Uterus (tissue), 4 donors: ENCODE measurements at places on chromosomes 5 and 9.

DNA sequence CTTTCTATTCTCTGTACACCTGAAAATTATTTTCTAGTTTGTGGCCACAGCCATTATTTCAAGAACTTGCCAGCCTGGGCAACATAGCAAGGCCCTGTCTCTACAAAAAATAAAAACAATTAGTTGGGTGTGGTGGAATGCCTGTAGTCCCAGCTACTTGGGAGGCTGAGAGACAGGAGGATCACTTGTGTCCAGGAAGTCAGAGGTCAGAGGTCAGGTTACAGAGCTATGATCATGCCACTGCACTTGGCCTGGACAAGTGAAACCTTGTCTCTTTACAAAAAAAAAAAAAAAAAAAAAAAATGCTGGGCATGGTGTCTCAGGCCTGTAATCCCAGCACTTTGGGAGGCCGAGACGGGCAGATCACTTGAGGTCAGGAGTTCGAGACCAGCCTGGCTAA lies 58.3 kb downstream of the HMGCR start:
- no peaks in the 10 kb centered on the region for H3K4me1 ChIP-seq
- H3K27me3 ChIP-seq = no peaks in the 10 kb centered on the region
- no peak overlapping the region for H3K27ac ChIP-seq

DNA sequence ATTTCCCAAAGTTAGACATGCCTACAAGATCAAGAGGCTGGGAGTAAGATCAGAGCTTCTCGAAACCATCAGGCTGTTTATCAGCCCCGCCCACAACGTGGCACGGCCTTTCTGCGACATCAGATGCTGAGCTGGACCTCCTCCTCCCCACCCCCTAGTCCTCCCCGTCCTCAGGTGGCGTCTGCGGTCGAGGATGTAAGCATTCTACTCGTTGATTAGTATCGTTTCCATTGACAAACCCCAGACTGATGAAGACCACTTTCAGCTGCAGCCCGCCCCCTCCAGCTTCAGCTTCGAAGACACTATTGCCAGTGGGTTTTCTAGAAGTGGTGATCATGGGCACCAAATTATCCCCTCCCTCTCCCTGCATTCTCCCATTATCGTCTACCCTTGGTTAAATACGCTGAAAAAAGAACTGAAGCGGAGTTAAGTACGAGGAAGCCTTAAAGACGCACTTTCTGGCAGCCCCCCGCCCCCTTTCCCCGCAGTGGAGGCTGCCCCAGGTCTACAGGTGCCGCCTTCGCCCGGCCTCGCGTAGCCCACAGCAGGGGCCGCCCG lies 1.1 kb downstream of the PPIC start:
- peak overlapping the region; percentile 85 for H3K27ac ChIP-seq
- peak overlapping the region; percentile 84 for H3K4me3 ChIP-seq
- no peaks in the 10 kb centered on the region for H3K4me1 ChIP-seq
- H3K27me3 ChIP-seq = no peaks in the 10 kb centered on the region

DNA sequence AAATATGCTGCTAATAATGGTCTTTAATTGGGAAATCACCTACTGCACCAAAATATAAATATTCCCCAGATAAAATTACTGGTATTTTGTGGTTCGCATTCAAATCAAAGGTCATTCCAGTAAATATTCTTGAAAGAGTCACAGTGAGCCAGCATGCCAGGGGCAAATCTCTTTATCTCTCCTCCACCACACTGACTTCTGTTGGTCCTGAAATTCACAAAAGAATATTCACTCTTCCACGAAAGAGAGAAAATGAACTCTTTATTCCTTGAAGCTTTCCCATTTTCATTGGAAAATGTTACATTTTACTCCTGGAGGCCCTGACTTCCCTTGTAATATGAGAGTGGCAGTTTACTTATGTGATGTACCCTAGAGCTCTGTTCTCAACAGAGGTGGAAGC lies 39.7 kb downstream of the ZNF366 start:
- H3K27ac ChIP-seq = no peak overlapping the region
- no peak for DNase-seq
- no peaks in the 10 kb centered on the region for H3K4me1 ChIP-seq
- no peaks in the 10 kb centered on the region for H3K36me3 ChIP-seq
- no peak overlapping the region for H3K4me3 ChIP-seq

DNA sequence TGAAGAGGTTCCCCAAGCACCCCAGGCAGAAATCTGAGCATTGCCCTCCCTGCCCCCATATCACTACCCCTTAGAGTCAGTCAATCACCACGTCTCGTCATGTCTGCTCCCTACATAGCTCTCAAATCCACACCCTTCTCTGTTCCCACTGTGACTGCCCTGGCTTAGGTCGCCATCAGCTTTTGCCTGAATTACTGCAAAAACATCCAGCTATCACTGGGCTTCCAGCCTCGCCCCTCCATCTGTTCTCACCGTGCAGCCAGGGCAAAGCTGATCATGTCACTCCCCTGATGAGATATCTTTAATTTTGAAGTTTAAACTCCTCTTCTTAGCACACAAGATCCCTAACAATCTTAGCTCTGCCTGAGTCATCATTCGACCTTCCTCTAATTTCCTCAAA lies 89.6 kb upstream of the TBC1D2 start:
- no peak overlapping the region for H3K27ac ChIP-seq
- no peaks in the 10 kb centered on the region for H3K36me3 ChIP-seq
- H3K4me1 ChIP-seq = no peaks in the 10 kb centered on the region
- DNase-seq = no peak
- no peaks in the 10 kb centered on the region for H3K27me3 ChIP-seq
- no peak overlapping the region for H3K4me3 ChIP-seq

DNA sequence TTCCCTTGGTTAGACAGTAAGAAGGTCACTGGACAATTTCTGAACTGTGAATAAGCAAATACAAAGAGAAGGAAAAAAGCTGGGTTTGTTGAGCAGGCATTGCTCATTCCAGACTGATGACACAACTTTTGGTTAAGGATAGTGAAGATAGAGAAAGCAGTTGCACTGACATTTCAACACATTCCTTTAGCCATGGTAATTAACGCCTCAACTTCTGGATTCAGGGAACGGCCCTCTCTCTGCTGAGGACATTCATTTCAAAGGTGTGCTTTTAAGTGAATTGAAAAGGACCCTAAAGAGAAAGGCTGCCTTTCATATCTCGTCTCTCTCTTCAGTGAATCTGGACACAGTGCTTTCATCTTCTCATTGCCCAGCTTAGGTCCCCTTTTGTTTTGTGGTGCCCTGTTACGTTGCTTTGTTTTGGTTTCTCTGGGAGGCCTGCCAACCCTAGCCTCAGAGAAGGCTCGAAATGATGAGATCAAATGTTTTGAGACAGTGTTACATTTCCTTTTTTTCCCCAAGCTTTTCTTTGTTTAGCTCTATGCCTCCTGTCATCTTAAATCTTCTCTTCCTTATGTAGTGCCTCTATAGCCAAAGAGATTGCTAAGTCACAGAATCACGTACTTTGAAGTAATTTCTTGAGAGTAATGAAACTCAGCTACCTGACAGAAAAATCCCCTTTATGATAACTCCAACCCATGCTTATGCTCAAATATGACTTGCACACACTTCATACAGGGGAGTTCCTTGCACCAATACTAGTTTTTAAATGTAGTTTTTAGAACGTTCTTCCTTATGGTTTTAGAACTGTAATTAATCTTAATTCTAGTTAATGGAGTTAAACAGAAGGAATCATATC lies 94.4 kb upstream of the IFNE start:
- H3K4me3 ChIP-seq = no peak overlapping the region
- no peak for DNase-seq
- H3K27me3 ChIP-seq = no peaks in the 10 kb centered on the region
- no peak overlapping the region for H3K27ac ChIP-seq

GRCh38 chr9:137236936-137237421 lies 4.1 kb upstream of the TUBB4B start:
- peaks cover 4% of the 10 kb centered on the region for H3K27me3 ChIP-seq
- H3K4me3 ChIP-seq = no peak overlapping the region
- no peak for DNase-seq

GRCh38 chr5:170882345-170882744 lies 20.5 kb downstream of the RANBP17 start:
- no peak for DNase-seq
- H3K27ac ChIP-seq = no peak overlapping the region
- no peaks in the 10 kb centered on the region for H3K27me3 ChIP-seq
- H3K4me3 ChIP-seq = no peak overlapping the region
- no peaks in the 10 kb centered on the region for H3K36me3 ChIP-seq
- no peaks in the 10 kb centered on the region for H3K4me1 ChIP-seq

DNA sequence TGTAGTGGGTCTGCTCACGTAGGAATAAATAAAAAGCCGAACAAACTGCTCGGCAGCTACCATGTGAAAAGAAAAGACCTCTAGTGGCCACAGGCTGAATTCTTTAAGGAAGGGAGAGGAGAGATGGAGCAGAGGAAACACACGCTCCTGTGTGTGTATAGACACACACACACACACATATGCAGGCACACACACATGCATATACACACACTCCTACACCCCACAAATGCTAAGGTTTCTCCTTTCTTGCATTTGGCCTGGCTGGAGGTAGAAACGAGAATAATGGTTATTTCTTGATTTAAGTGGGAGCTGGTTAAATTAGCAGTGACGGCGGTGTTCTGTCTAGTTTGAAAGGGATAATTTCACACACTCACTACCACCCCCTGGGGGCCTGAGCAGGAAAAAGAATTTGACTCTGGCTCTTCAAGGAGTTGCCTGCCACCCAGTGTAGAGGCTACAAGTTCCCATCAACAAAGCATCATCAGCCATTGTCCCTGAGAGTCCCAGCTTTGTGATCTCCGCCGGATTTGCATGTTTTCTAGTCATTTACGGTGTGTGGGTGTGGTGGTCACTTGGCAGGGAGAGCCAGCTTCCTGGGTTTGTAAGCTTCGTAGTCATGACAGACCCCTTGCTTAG lies at the start of gene INSYN2B:
Gene INSYN2B (minus strand): TSS at position 78 of the 636 bp plus-strand sequence. CDS start 96,597 bp downstream, outside the sequence.
- no peaks in the 10 kb centered on the region for H3K27me3 ChIP-seq
- H3K36me3 ChIP-seq = no peaks in the 10 kb centered on the region
- no peak within 1 kb of the TSS for H3K27ac ChIP-seq
- H3K4me3 ChIP-seq = no peak within 1 kb of the TSS
- no peaks in the 10 kb centered on the region for H3K4me1 ChIP-seq

DNA sequence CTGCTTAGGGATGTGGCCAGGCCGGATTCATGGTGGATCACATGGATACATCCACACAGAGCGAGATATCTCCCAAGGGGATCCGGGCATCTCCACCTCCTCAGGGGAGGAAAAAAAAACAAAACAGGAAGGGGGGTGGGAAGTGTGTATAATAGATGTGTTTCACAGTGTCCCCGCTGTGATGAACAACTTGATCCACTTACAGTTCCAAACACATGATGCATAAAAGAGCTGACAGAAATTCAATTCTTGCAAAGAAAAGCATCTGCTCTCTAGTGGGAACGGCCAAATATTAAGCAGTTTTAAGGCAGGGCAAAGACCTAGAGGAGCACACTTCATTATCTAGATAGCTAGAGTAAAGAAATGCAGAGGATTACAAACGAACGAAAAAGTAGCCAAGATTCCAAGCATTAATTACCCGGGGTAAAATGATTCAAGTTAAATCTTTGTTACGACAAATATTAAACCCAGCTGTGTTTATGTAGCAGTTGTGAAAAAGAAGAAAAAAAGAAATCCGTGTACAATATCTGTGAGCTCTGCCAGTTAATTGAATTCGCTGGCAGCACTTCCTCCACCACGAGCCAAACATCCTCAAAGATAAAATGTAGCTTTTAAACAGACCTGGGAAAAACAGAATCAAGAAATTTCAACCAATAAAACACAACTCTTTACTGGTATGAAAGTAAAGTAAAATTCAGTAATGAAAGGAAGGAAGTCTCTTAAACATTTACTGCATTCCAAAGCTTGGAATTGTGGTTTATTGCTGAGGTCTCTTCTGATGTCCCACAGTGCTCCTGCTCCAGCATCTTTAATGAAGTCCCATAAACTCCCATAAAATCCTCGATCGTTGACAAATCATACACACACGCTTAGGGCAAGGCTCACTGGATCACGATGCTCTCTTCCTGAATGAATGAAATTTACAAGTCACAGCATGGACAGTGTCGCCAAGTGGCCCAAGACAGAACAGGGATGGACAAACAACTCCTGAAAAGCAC lies 213.0 kb downstream of the CRB2 start:
- no peaks in the 10 kb centered on the region for H3K36me3 ChIP-seq
- peak; percentile 48 for DNase-seq
- no peaks in the 10 kb centered on the region for H3K27me3 ChIP-seq
- no peak overlapping the region for H3K4me3 ChIP-seq

DNA sequence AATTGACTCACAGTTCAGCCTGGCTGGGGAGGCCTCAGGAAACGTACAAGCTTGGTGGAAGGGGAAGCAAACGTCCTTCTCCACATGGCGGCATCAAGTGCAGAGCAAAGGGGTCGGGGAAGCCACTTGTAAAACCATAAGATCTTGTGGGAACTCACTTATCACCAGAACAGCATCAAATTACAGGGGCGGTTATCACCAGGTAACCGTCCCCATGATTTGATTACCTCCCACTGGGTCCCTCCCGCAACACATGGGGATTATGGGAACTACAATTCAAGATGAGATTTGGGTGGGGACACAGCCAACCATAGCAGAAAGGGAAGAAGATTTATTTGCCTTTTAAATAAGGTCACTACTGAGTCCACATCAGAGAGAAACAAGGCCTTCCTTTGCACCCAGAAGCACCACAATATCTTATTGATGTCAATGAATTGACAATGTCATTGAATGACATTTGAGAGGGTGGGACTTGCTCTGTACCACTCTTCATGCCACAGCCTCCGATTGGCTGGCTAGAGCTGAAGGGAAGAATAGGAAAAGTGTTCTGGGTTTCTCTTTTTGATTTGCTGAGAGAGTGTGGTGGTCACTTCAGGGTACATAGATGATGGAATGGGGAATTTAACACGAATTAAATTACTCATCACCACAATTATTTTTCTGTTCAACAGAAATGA lies 11.0 kb downstream of the SKP2 start:
- no peaks in the 10 kb centered on the region for H3K4me1 ChIP-seq
- DNase-seq = no peak
- H3K4me3 ChIP-seq = no peak overlapping the region
- H3K27ac ChIP-seq = no peak overlapping the region

DNA sequence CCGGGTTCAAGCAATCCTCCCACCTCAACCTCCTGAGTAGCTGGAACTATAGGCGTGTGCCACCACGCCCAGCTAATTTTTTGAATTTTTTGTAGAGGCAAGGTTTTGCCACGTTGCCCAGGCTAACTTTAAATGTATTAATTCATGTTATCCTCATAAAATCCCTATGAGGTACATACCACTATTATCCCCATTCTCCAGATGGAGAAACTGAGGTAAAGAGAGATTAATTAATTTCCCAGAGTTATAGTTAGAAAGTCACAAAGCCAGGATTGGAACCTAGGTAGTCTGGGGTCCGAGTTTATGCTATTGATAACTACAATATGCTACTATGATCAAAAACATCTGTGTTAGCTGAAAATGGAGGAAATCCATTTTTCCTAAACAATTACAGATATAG lies 31.9 kb upstream of the GOLPH3 start:
- H3K36me3 ChIP-seq = no peaks in the 10 kb centered on the region
- no peak for DNase-seq
- H3K27ac ChIP-seq = no peak overlapping the region
- no peak overlapping the region for H3K4me3 ChIP-seq

GRCh38 chr9:113298924-113299770 lies 4.0 kb downstream of the RNF183 start:
- no peaks in the 10 kb centered on the region for H3K36me3 ChIP-seq
- no peak for DNase-seq
- no peaks in the 10 kb centered on the region for H3K27me3 ChIP-seq
